ENCODE measurements at places on chromosomes 11 and 22.

DNA sequence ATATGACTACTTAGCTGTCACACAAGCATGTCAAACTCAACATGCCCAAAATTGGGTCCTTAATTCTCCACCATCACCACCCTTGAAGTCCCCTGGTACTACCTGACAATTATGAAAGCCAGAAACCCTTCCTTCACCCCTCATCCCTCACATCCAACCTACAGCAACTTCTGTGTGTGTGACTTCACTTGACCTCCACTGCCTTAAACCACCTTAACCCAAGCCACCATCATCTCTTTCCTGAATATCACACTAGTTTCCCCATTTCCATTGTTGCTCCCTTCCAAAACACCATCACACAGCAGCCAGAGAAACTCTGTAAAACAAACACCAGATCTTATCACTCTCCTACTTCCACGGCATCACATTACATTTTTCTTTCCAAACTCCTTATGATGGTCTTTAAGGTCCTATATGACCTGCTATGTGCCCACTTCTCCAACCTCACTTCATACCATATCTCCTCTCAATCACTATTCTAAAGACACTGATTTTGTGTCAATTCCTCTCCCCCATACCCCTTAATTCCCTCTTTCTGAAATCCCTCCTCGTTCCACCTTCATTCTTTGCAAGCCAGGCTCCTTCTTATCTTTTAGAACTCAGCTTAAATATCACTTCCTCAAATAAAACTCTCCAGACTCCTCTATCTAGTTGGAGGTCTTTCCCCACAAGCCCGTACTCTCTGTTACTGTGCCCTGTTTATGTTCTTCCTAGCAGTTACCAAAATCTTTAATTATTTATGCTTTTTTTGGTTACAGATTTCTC lies 124.9 kb downstream of the RBFOX2 start:
- no peak overlapping the region for H3K4me3 ChIP-seq
- no peak overlapping the region for H3K27ac ChIP-seq
- no peak for DNase-seq
- H3K4me1 ChIP-seq = peaks cover 6% of the 10 kb centered on the region
- no peaks in the 10 kb centered on the region for H3K36me3 ChIP-seq

- H3K27ac ChIP-seq = no peak overlapping the region
- H3K36me3 ChIP-seq = no peaks in the 10 kb centered on the region
Observed at GRCh38 chr22:43616645-43617044, 195.5 kb downstream of the EFCAB6 start.

GRCh38 chr11:21133244-21133643 lies 463.9 kb downstream of the NELL1 start:
- DNase-seq = no peak
- no peaks in the 10 kb centered on the region for H3K4me1 ChIP-seq
- H3K27me3 ChIP-seq = no peaks in the 10 kb centered on the region
- no peak overlapping the region for H3K4me3 ChIP-seq

DNA sequence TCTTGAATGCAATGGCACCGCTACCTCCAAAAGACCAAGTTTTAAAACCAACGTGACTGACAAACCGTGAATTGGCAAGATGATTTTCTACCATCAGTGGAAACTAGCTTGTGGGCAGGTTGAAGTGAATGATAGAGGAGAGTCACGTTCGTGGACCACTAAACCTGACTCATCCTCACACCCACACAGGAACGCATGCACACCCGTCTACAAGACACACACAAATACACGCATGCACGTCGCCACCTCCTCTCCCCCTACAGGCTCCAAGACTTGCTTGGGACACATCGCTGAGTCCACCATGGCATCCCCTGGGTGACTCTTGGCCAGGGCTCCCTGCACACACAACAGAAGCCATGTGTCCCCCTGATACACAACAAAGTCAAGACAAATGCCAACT lies 14.4 kb downstream of the TMPRSS6 start:
- no peak for DNase-seq
- peaks cover 93% of the 10 kb centered on the region for H3K27me3 ChIP-seq
- no peak overlapping the region for H3K27ac ChIP-seq
- H3K36me3 ChIP-seq = no peaks in the 10 kb centered on the region
- H3K4me3 ChIP-seq = no peak overlapping the region

GRCh38 chr11:113521737-113522517 lies 46.7 kb upstream of the DRD2 start:
- DNase-seq = no peak
- no peak overlapping the region for H3K4me3 ChIP-seq
- H3K27ac ChIP-seq = no peak overlapping the region
- no peaks in the 10 kb centered on the region for H3K4me1 ChIP-seq
- no peaks in the 10 kb centered on the region for H3K36me3 ChIP-seq

- H3K36me3 ChIP-seq = peaks cover 26% of the 10 kb centered on the region
- peaks cover 12% of the 10 kb centered on the region for H3K4me1 ChIP-seq
- peak overlapping the region; percentile 81 for H3K4me3 ChIP-seq
- no peaks in the 10 kb centered on the region for H3K27me3 ChIP-seq
Observed at GRCh38 chr11:123062892-123063825, 1.2 kb upstream of the HSPA8 start.

GRCh38 chr11:78635814-78636506 lies 61.3 kb upstream of the NARS2 start:
- no peaks in the 10 kb centered on the region for H3K36me3 ChIP-seq
- H3K27ac ChIP-seq = peak overlapping the region; percentile 1
- H3K27me3 ChIP-seq = no peaks in the 10 kb centered on the region
- peak; percentile 53 for DNase-seq

DNA sequence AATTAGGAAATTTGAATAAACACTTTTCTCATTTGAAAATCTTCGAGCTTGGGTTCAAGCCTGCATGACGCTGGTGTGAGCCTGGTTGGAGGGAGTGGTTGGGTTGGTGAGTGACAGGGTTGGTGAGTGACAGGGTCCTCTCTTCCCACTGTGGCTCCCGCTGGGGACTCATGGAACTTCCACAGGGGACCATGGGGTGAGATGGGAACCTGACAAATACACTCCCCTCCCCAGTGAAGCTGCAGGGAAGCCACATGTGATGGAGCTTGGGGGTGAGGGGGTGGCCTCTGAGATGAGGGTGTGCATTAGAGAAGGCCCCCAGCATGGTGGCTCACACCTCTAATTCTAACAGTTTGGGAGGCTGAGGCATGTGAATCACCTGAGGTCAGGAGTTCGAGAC lies 66.8 kb downstream of the RTL6 start:
- H3K4me1 ChIP-seq = no peaks in the 10 kb centered on the region
- H3K4me3 ChIP-seq = no peak overlapping the region
- H3K27ac ChIP-seq = no peak overlapping the region
- no peaks in the 10 kb centered on the region for H3K36me3 ChIP-seq
- peaks cover 100% of the 10 kb centered on the region for H3K27me3 ChIP-seq

GRCh38 chr11:66002648-66003225 lies 434 bp downstream of the BANF1 start:
- peaks cover 40% of the 10 kb centered on the region for H3K4me1 ChIP-seq
- peak; percentile 61 for DNase-seq
- no peaks in the 10 kb centered on the region for H3K27me3 ChIP-seq
- H3K27ac ChIP-seq = peak overlapping the region; percentile 93
- H3K4me3 ChIP-seq = peak overlapping the region; percentile 99

- H3K4me1 ChIP-seq = no peaks in the 10 kb centered on the region
- DNase-seq = no peak
- no peak overlapping the region for H3K27ac ChIP-seq
- no peaks in the 10 kb centered on the region for H3K27me3 ChIP-seq
- H3K36me3 ChIP-seq = no peaks in the 10 kb centered on the region
Observed at GRCh38 chr22:47716890-47717615, 954.6 kb downstream of the TBC1D22A start.

- no peak overlapping the region for H3K4me3 ChIP-seq
- DNase-seq = no peak
- no peaks in the 10 kb centered on the region for H3K27me3 ChIP-seq
Observed at GRCh38 chr22:17576470-17576869, 13.2 kb downstream of the SLC25A18 start.

DNA sequence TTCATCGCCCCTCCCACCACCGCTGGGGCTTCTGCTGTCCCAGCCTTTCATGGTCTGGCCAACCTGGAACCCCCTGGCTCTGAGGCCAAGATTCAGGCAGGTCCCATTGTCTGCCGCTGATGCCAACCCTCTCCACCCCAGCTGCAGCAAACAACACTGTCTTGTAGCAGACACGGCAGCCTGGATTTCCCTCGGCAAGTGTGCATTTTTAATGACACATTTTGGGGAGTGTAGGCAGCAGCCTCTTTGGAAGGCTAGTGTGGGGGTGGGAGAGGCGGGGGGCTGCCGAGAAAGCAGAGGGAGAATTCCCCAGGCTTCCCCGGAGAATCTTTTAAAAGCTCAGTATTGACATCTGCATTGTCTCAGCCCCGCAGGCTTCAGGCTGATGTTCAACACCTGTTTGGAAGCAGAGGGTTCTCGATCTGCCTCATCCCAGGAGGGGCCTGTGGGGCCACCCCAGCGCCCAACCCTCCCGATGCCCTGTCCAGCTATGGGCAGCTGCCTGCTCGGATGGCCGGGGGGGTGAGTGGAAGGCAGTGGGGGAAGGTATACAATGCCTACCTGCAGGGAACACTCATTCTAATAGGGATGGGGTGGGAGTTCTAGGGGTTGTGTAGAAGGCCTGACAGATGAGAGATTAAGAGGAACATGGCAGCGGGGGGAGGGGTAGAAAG lies 41.5 kb downstream of the NECTIN1 start:
- DNase-seq = no peak
- no peak overlapping the region for H3K27ac ChIP-seq
- peaks cover 56% of the 10 kb centered on the region for H3K4me1 ChIP-seq
- H3K4me3 ChIP-seq = no peak overlapping the region
- H3K36me3 ChIP-seq = no peaks in the 10 kb centered on the region

GRCh38 chr11:12007230-12007593 lies 1.2 kb downstream of the DKK3 start:
- no peaks in the 10 kb centered on the region for H3K4me1 ChIP-seq
- no peaks in the 10 kb centered on the region for H3K27me3 ChIP-seq
- H3K27ac ChIP-seq = no peak overlapping the region
- no peak overlapping the region for H3K4me3 ChIP-seq
- no peak for DNase-seq
- H3K36me3 ChIP-seq = no peaks in the 10 kb centered on the region

- H3K36me3 ChIP-seq = no peaks in the 10 kb centered on the region
- H3K4me3 ChIP-seq = no peak overlapping the region
- peaks cover 14% of the 10 kb centered on the region for H3K4me1 ChIP-seq
- no peak for DNase-seq
Observed at GRCh38 chr22:42939451-42939881, 75.5 kb downstream of the PACSIN2 start.

GRCh38 chr22:40855979-40856512 lies 393 bp downstream of the ST13 start:
- peak; percentile 28 for DNase-seq
- H3K4me1 ChIP-seq = peaks cover 14% of the 10 kb centered on the region
- no peaks in the 10 kb centered on the region for H3K27me3 ChIP-seq
- peak overlapping the region; percentile 95 for H3K27ac ChIP-seq

DNA sequence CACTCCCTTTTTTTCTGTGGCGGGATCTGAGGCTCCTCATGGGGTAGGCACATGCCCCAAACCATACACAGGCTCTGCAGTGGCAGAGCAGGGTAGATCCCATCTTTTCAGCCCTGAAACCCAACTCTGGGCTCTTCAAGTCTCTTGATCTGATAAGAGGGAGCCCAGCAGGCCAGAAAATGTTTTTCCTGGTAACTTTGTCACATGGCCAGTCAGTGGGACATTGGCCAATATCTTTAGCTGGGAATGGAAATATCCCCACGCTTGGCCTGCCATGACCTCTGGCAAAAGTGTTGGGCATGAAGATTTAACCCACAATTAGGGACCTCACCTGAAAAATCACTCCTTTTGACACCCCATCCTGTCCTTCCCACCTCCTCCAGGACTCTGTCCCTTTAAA lies 8.1 kb downstream of the INPP5J start:
- no peak for DNase-seq
- H3K27ac ChIP-seq = no peak overlapping the region
- H3K4me1 ChIP-seq = no peaks in the 10 kb centered on the region
- H3K4me3 ChIP-seq = no peak overlapping the region
- no peaks in the 10 kb centered on the region for H3K27me3 ChIP-seq
- H3K36me3 ChIP-seq = no peaks in the 10 kb centered on the region

DNA sequence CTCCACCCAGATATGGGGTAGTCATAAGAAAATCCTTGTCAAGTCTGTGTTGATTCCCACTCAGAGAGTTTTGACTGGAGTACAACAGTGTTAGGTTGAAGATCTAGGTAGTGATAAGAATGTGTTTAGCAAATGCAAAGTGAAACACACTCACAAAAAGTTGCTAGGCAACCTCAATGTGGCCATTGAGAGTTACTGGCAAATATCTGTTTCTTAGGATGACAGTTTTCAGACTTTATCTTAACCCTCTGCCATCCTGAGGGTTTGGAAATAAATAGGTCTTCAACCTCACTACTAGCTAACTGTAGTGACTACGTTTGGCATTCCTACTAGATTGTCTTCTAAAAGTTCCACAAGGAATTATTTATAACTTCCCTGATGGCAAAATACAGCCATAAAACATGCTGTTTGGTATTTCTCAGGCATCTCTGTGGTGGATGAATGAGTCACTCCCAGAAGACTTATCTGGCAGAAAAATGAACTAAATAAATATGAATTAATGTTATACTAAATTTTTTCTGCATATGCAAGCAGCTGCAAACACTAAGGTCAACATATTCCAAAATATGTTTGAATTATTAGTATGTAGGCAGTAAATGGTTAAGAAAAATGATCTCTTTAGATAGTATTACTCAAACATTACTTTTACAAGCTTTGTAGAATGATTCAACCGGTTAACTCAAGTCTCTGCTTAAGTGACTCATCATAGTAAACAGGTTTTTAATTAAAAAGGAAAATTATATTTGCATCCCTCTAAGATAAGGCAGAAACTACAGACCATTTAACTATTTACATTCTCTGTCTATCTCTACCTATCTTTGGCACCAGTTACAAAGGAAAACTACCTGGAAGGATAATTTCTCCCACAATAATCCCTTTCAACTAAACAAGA lies 17.1 kb upstream of the SYTL2 start:
- DNase-seq = peak; percentile 21
- H3K36me3 ChIP-seq = no peaks in the 10 kb centered on the region
- H3K4me3 ChIP-seq = no peak overlapping the region
- no peaks in the 10 kb centered on the region for H3K27me3 ChIP-seq

DNA sequence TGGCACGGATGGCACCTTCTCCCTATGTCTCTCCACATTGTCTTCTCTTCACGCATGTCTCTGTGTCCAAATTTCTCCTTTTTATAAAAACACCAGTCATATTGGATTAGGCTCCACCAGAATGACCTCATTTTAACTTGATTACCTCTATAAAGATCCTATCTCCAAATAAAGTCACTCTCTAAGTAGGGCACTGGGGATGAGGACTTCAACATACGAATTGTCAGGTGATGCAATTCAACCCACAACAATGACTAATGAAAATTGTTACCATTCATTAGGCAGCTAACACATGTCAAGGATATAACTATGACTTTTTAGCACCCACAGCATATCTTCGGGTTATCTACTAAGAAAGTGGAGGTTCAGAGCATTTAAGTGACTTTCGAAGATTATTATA lies 55.5 kb upstream of the USP47 start:
- no peak overlapping the region for H3K27ac ChIP-seq
- no peak for DNase-seq
- no peak overlapping the region for H3K4me3 ChIP-seq
- H3K4me1 ChIP-seq = peaks cover 13% of the 10 kb centered on the region
- H3K27me3 ChIP-seq = no peaks in the 10 kb centered on the region
- H3K36me3 ChIP-seq = no peaks in the 10 kb centered on the region
